Fibroblast of skin of abdomen (primary cell): ENCODE measurements at places on chromosomes 5 and 9.

GRCh38 chr9:35743452-35743851, 5.6 kb downstream of the GBA2 start:
- no peak for DNase-seq

DNA sequence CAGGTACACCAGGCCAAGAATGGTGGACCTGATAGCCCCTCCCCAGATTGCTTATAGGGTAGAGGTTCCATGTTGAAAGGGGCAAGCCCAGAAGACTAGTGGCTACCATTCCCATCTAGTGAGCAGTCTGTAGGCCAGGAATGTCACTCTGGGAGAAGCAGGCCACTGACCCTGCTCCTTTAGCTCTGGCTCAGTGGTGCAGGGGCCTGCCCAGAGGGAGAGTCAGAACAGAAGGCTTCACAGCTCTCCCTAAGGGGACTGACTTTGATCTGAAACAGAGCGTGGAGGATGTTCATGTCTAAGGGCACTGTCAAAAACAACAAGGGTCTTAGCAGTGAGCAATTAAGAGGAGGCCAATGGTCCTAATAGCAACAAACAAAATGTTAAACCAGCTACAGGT, 81.7 kb downstream of the ZNF354C start:
- DNase-seq, result no peak

GRCh38 chr5:83548581-83548980, 77.0 kb downstream of the VCAN start:
- DNase-seq, result peak; percentile 76

DNA sequence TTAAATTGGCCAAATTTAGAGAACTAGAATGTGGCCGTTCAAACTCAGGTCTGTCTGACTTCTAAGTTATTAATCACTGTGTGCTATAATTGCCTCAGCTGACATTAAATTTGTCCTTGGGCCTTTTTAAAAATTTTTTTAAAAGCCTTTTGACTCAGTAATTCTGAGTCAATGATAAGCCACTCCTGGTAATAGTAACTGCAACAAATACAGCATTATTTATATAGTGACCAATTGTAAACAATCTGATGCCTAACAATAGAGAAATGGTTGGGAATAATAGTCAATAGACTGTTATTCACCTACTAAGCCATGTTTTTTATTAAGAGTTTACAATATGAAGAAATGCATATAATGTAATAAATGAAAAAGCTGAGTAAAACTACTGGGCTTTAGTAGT, 70.9 kb upstream of the FSD1L start:
- no peak for DNase-seq

DNA sequence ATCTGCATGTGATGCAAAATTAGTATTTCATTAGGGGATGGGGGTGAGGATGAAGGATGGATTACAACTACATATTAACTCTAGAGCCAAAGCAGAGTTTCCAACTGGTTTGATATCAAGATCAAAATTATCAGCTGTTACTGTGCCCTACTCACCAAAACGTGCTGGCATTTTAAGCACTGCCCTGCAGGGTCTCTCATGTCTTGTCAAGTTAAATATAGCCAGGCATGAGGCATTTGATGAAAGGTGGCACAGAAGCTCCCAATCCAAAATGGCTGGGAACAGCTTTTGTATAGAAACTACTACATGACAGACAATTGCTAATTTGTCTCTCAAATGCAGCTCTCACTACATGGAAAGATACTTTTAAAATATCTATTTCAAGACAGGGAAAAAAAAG, 27.1 kb upstream of the CAAP1 start:
- DNase-seq, result no peak

DNA sequence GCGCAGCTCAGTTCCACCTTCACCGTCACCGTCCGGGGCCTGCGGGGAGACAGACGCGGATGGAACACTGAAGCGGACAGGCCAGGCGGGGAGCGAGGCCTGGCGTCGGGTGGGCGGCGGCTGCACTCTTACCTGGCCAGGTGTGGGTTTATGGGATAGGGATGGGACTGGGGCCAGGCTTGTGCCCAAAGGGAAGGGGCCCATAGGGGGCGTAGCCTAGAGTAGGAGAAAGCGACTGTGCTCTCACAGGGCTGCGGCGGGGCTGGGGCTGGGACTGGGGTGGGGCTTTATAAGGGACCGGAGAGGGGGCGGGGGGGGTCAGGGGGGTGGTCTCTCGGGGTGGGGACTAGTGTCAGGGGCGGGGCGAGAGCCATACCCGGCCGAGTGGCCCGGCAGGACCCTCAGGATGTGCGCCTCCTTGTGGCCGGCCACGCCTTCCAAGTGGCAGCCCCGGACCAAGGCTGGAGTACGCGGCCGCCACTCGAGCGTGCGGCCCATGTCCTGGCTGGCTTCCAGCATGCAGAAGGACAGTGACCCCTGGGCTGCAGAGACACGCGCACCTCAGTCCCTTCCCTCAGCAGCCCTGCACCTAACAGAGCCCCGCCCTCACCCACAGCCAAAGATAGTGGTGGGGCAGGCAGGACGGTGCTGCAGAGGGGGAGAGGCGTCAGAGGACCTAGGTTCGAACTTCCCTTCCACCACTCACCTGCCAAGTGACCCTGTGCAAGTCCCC, 22.8 kb downstream of the FPGS start:
- DNase-seq, result no peak

- peak; percentile 26 for DNase-seq
Measured at GRCh38 chr9:27348785-27349697, 52.1 kb upstream of the EQTN start.

- DNase-seq, result no peak
Measured at GRCh38 chr5:175599210-175599609, 58.7 kb upstream of the HRH2 start.

- DNase-seq, result peak; percentile 70
Measured at GRCh38 chr9:128920381-128921058, at the start of gene PHYHD1. Gene PHYHD1 (plus strand): TSS chr9:128920982. CDS start chr9:128922324, 1,342 bp downstream.

DNA sequence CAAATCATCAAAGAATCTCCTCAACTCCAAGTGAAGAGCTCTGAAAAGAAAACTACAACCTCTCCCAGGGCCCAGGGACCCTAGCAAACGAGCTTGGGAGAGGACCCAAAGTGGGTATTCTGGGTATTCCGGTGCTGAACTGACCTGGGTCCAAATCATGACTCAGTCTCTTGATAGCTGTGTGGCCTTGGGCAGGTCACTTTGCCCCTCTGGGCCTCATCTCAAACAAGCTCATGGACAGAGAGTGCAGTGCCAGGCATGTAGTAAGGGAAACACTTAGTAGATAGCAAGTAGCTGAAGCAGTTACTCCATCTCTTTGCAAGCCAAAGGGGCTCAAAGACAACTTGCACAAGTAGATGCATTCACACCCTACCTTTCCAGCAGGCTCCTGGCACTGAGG, 12.4 kb downstream of the ACSL6 start:
- no peak for DNase-seq

DNA sequence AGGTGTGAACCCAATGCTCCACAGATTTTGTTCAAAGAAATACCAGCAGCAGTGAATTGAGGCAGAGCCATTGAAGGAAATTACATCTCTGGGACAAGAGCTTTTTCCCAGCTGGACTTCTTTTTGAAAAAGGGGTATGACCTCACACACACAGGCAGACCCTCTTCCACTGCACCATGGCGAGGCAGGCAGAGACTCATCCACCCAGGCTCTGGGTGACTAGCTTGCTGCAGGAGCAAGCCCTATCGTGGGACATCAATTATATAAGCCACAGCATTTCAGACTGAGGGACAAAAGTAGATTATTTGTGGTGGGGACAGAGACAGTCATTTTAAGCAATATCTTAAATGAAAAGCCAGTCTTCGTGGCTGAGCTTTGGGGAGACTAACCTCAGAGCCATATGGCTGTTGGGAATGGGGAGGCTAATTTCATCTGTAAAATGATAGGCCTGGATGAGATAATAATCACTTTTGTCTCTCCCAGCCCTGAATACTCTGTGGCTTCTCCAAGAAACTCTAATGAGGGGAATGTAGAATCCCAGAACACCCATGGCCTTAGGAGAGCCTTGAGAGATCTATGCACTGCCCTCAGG, 113.1 kb upstream of the TNC start:
- DNase-seq, result no peak

- no peak for DNase-seq
Measured at GRCh38 chr5:4738298-4738697, 401.8 kb upstream of the ADAMTS16 start.

GRCh38 chr9:82558855-82559630, 503.9 kb downstream of the RASEF start:
- no peak for DNase-seq

DNA sequence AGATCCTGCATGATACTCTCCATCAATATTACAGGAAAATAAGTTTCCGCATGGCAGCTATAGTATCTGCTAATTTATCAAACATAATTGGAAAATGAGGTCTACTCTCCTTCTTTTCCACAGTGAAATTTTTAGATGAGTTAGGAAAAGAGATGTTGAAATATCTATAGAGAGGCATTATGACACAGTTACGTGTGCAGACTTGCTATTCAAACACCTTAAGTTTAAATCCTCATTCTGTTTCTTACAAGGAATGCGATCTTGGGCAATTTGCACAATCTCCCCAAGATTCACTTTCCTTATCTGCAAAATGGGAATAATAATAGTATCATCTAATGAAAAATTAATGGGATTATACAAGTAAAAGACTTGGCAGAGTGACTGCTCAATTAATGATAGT, 91.7 kb upstream of the SLCO6A1 start:
- DNase-seq, result no peak

- DNase-seq, result peak; percentile 81
Measured at GRCh38 chr5:59062986-59063683, 480.3 kb downstream of the RAB3C start.

GRCh38 chr5:144328980-144329379, 158.3 kb downstream of the KCTD16 start:
- DNase-seq, result no peak

DNA sequence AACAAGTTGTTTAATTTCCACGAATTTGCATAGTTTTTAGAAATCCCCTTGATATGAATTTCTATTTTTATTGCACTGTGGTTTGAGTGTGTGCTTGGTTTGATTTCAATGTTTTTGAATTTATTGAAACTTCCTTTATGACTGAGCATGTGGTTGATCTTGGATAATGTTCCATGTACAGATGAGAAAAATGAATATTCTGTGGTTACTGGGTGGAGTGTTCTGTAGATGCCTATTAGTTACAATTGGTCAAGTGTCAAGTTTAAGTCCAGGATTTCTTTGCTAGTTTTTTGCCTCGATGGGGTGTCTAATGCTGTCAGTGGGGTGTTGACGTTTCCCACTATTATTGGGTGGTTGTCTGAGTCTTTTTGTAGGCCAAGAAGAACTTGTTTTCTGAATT, 319.5 kb upstream of the ACTBL2 start:
- no peak for DNase-seq
